Body of pancreas (tissue), 4 donors: ENCODE measurements at places on chromosomes 3 and 15.
A peak's percentile ranks its signal among the peaks of the same experiment; 100 is the strongest.

DNA sequence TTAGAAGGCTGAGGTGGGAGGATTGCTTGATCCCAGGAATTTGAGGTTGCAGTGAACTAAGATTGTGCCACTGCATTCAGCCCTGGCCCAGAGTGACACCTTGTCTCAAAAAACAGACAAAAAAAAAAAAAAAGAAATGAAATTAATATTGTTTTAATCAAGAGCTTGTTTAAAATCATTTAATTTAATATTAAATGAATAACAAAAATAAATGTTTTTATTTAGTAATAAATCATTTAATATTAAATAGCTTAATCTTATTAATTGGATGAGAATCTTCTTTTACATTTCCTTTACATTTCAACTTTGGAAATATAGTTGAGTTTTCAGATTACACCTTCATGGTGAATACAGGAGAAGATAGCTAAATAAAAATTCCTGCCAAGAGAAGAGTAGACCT, 29.7 kb downstream of the TNIK start:
- no peak for DNase-seq

DNA sequence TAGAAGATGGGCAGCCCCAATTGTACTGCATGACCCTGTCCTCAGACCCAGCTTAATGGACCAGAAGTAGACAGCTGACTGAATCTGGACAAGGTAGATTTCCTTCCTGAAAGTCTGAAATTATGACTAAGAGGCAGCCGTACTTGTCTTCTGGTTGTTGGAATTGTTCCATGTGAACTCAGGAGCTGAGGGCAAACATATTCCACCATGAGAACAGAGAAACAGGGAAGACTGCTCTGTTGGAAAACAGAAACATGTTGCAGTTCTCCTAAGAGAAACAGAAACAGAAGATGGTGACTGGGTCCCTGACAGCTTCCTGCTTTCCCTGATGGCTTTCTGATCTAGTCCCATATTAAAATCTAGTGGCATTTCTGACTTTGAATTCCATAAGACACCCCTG, 24.1 kb downstream of the POPDC2 start:
- DNase-seq = no peak

DNA sequence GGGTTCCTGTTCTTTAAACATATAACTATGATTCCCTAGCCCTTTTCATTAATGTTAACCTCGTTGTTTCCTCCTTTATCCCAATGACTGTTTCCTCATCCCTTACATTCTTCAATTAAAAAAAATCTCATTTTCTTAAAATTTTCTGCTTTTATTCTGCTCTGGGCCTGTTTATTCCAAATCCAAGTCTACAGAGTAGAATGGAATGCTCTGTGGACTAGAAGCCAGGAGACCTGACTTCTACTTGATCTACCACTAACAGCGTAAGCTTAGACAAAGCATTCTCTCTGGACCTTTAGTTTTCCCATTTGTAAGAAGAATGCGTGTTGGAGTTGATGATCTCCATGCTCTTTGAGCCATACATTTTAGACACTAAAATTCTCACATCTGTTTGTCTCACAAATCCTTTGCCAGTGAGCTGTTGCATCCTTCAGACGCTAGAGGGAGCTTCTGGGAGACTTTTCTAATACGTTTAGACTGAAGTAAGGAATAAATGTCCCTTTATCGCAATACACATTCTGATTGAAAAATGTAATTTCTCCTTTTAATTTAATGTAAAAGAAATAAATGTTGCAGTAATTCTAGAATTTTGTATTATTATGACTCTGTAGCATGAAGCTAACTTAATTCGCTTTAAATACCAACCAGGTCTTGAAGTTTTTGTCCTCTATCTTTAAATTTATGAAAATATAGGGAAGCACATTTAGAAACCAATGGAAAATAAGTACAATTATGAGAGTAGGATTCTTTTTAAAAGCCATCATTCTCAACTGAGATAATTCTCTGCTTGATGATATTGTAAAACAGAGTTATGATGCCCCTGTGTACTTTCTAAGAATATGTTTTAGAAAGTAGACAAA, 21.7 kb upstream of the GMNC start:
- DNase-seq = peak; percentile 69

- no peak for DNase-seq
These were observed 10.0 kb downstream of the DCP1A start for GRCh38 chr3:53337167-53337940.

- DNase-seq = peak; percentile 75
These were observed 93.2 kb upstream of the RNF7 start for GRCh38 chr3:141644931-141645330.

DNA sequence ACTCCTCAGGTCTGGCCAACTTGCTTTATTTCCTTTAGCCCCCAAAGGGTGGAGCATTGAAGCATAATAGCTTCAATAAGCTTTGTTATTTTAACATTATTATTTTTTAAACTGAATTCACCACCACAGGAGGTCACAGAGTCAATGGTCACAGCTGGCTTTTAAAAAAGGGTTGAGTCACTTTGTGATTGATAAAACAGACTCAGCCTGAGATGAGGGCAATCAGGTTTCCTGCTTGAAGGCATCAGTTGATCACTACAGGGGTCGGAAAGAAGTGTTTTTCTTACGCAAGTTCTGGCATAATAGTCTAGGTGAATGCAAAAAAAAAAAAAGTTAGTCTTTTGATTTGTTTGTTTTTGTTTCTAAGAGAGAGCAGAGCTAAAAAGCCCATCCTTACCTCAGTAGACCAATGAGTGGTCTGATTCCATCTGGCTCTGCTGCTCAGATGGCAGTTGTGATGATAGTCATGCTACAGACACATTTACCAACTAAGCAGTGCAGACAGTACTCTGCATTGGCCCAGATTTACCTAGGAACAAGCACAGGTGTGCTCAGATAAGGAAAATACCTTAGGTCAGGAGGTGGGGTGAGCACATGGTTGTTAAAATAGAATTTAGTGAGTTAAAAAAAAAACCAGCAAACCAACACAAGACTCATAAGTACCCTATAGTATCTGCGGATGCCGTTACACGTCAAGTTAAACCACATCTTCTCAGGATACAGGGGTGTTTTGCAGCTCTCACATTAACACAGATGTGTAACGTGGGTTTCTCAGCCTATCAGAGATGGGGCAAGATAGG, 22.6 kb downstream of the ZNF80 start:
- DNase-seq = no peak

DNA sequence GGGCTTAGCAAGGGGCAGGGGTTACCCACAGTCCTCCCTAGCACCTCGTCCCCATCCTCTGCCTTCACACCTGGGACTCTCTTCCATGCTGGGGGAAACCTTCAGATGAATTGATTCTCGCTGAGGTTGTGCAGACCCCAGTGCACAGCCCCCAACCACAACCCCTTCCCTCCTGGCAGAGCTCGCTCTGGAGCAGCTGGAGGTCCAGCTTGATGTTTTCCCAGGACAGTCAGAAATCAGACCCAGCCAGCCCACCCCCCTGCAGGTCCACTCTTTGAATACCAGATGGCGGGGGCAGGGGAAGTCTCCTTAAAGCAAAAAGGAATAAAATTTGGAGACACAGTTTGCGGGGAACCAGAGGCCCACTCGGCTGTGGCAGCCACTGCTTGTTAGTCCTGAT, 234.4 kb downstream of the XXYLT1 start:
- DNase-seq = no peak

DNA sequence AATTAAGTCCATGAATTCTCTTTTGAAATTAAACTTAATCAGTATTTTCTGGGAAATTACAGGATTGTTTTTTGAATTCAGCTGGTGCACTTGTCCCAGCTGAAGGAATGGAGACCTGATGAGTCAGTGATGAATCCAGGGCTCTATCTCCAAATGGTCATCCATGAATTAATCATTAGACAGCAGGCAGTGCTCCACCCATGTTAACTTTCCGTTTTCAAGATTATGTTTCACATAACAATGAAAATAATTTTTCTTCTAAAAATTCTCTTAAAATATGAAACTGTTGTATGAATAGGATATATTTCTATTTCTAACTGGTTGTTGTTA, 13.9 kb upstream of the PAQR9 start:
- DNase-seq = no peak

DNA sequence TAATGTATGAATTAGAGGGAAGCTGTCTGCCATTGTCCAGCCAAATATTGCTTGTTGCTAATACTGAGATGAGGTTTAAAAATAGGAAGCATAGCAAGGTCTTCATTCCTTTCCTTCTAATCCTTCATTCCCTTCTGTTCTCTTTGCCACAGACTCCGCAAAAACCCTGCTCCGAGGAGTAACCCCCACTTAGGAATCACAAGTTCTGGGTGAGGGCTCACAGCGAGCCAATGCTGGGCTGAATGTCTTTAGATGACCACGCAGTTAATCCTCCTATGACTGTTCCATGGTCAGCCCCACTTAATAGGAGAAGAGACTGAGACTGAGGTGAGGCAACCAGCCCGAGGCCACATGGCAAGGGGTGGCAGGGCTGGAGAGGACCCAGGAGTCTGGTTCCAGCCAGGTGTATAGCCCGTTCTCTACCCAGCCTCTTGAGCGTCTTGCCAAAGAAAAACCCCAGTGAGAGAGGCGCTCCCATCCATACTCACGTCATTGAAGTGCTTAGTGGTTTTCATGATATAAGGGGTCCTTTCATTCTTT, 44.9 kb upstream of the CTSH start:
- DNase-seq = no peak

GRCh38 chr3:72969766-72970165, 26.8 kb upstream of the PPP4R2 start:
- no peak for DNase-seq

DNA sequence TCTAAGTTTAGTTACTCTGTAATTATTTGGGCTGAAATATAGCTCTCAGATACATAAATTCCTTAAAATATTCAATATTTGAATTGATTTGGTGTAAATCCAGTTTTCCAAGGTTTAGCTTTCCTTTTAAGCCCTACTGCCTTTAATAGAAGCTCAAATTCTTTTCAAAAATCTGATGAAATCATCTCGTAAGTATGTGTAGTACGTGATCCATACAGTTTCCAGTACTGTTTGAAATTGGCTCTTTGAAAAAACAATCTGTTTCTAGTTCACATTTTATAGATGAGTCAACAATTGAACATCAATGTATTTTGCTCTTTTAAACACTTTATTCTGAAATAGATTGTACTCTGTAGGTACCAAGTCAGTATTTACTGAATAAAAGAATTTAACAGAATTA, 84.2 kb downstream of the LRRC49 start:
- DNase-seq = no peak
